ENCODE measurements at places on chromosomes 5 and 9.

DNA sequence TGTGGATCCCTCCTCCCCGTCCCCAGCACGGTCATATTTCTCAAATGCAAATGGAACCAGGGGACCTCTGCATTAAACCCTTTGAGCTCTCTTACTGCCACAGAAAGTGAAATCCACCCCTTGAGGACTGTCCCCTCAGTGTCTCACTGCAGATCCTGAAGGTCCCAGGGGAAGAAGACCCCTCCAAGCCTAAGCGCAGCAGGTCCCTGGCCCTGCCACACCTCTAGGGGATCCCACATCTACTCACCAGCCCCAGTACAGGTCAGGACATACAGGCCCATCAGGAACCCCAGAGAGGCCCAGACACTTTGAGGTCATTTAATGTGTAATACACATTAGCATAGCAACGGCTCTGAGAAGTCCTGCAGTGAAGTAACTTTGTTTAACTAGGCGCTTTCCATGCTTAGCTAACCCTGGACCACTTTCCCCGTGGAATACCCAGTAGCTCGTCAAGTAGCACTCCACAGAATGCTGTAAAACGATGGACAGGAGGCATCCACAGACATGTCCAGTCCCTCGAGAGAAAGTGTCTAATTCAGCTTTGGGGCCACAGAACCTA is 54.7 kb upstream of the ALDH1B1 start:
- no peak for DNase-seq

DNA sequence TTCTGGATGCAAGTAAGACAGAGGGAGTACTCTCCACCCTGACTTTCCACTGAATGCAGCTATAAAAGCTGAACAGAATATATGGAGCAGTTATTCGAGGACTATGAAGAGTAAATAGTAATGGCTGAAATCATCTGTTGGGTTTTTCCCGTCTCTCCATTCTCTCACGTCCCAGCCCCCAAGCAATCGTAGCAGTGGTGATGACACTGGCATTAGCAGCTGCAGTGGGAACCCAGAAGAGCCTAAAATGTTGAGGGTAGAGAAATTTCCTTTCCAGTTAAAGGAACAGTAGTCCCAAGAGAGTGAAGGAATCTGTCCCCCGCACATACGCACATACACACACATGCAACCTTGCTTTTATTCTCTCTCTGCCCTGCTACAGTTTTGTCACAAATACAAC is 33.2 kb downstream of the MED27 start:
- DNase-seq: no peak

GRCh38 chr9:104092192-104092591 is 1.9 kb upstream of the SMC2 start:
- DNase-seq: no peak

- no peak for DNase-seq
Measured at GRCh38 chr5:75686480-75686879, 30.8 kb downstream of the POC5 start.

GRCh38 chr5:150692276-150692675 is 8.6 kb downstream of the RBM22 start:
- no peak for DNase-seq

DNA sequence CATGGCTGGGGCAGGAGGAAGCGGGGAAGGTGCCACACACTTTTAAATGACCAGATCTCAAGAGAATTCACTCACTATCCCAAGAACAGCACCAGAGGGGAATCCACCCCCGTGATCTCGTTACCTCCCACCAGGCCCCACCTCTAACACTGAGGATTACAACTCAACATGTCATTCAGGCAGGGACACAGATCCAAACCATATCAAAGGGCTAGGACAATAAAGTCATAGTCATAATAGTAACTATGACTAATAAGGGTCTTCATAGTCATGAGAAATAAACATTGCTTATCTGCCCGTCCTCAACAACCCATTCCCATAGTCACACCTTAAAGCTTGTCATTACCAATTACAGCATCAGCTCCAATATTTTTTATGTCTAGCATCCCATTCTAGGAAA is 65.3 kb upstream of the SMC2 start:
- DNase-seq: no peak

GRCh38 chr5:5738797-5739489 is 316.5 kb downstream of the ICE1 start:
- DNase-seq: no peak

- DNase-seq: no peak
Measured at GRCh38 chr9:107397076-107398044, 92.2 kb downstream of the KLF4 start.

GRCh38 chr9:114505187-114506081 is at the start of gene WHRN:
TSS of gene WHRN (minus strand) at chr9:114505473. CDS start at chr9:114504801, 672 bp downstream.
- DNase-seq: peak; percentile 92

DNA sequence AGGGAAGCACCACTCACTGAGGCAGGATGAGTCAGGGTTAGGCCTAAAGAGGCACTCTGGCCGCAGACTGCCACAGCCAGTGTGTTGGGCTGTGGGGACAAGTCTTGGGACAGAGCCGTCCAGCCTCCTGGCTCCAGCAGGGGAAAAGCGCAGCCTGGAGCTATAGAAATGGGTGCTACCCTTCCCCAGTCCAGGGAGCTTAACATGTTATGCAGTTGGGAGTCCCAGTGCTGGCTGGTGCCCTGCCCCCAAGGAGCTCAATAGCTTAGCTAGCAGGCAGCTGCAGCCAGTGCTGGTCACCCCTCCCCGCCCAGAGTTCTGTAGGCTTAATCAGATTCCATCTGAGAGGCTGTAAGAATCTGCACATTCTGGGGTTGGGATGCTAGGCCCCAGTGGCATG is 399.6 kb upstream of the TUSC1 start:
- no peak for DNase-seq

DNA sequence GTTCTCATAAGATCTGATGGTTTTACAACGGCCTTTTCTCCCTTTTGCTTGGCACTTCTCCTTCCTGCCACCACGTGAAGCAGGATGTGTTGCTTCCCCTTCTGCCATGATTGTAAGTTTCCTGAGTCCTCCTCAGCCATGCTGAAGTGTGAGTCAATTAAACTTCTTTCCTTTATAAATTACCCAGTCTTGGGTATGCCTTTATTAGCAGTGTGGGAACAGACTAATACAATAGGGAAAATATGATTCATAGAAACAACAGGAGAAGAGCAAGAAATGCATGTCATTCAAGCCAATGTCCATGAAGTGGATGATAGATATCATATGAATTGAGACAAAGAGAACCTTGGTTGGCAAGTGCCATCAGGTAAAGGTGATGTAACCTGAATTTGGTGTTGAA is 128.3 kb upstream of the HAPLN1 start:
- DNase-seq: no peak

GRCh38 chr5:32058101-32058500 is 116.0 kb downstream of the GOLPH3 start:
- no peak for DNase-seq

DNA sequence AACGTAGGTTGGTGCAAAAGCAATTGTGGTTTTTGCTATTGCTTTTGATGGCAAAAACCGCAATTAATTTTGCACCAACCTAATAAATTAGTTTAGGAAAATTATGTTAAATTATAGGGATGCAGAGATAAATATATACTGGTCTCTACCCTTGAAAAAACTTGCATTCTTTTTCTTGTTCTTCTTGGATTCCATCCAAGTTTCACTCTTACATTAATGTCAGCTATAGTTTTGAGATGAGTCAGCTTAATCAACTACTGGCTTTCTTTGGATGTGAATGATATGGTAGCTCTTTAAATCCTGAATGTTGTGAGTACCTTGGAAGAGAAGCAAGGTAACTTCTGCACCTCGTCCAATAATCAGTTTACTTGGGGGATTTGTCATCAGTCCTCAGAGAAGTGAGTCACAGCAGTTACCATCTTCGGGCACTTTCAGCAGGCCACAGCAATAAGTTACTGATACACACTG is 549.0 kb upstream of the ZNF608 start:
- no peak for DNase-seq

DNA sequence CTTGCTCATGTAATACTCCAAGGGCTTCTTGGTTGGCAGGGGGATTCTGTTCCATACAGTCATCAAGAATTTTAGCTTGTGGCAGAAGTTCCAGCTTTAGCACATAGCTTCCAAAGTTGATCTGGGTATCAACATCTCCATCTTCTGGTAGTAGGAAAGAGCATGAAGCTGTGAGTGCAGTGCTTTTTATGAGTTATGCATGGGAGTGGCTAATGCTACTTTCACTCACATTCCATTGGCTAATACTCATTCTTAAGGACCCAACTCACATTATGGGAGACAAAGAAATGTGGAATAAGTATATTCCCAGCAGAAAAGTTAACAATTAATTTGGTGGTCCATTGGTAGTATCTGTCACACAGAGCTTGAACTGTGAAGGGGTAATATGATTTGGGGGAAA is 194.2 kb upstream of the CHD1 start:
- DNase-seq: no peak

- no peak for DNase-seq
Measured at GRCh38 chr5:17277907-17278306, 60.5 kb downstream of the BASP1 start.

GRCh38 chr9:80651044-80651443 is 1038.3 kb downstream of the TLE1 start:
- DNase-seq: no peak

- DNase-seq: no peak
Measured at GRCh38 chr5:170113522-170113900, 7.8 kb downstream of the FOXI1 start.

DNA sequence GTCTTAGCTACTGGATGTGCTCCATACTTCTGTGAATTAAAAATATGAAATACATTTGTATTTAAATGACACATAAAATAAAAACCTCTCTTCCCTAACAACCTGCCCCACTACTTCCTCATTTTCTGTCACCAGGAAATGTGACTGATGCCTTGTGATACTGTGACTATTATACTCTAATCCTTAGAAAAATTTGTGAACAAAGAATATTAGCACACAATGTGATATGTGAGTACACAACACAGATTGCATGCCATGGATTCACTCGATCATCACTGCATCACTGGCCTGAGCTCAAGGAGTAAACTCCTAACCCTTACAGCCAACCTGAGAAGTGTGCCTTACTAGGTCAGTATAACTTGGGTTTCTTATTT is 281.0 kb downstream of the EFNA5 start:
- no peak for DNase-seq

Measured in DMS79 treated with DMSO at 0.1 percent for 48 hours (cell line).